ENCODE measurements at places on chromosomes 7 and 10.

GRCh38 chr7:95190515-95190914 lies 133.8 kb downstream of the PON1 start:
- DNase-seq, result no peak

DNA sequence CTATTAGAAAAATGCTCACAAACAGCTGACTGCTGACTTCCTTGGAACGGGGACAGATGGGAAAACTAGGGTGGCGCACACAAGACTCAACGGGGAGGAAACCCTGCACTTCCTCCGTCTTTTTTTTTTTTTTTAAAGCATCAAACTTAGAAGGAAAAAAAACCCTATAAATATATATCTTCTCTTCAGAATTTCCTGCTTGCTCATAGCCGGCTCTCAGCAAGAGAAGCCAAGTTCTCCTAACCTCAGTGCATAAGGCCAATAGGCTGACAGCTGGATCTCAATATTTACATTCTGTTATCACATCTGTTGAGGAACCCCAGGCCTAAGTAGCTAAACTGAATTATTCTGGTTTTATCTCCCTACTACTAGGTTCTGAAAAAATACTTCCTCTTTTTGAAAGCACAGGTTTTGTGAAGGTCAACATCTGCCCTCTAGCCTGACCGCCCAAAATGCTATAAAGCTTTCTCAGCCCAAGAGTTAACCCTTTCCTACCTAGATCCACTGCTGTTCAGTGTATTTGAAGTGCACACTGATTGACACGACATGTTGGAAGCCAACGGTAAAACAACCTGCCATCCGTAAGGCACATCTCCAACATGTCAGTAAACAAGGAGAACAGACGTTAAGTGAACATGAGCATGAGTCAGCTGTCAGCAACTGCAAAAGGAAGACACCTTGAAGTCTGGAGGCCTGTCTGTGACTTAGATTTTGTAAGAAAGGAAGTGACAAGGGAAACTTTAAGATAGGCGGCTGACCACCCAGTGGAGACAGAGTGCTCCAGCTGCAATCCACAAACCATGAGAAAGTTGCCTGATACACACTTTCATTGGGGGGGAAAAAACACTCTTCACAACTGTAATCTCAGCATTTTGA lies 83.8 kb downstream of the EBLN1 start:
- no peak for DNase-seq

- DNase-seq, result no peak
Observed at GRCh38 chr7:137282043-137282442, 61.5 kb downstream of the PTN start.

- DNase-seq, result peak; percentile 4
Observed at GRCh38 chr7:146736446-146737190, 620.0 kb downstream of the CNTNAP2 start.

GRCh38 chr10:52108236-52108635 lies 205.8 kb upstream of the DKK1 start:
- no peak for DNase-seq

DNA sequence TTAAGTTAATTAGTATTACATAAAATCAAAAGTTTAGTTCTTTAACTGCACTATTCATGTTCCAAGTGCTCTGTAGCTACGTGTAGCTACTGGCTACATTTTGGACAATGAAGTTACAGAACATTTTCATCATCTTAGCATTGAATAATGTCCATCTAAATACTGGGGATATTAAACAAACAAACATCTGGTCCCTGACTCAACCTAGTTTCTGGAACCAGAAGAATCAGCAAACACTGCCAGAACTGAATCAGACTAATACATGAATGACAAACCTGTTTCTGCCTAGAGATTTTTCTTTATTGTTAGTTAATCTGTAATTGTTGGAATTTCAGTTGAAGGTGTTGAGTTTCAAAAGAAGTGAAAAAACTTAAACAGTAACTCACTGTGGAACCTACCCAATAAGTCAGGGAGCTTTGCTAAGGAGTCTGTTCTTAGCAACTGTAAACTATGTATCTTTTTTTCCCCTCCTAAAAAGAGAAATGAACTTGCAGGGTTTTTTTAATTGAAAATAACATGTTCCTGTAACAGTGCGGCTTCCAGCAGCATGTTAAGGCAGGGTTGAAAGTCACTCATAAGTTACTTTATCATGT lies 58.3 kb downstream of the CDK13 start:
- DNase-seq, result no peak

- DNase-seq, result no peak
Observed at GRCh38 chr10:132663666-132664365, 122.1 kb downstream of the NKX6-2 start.

DNA sequence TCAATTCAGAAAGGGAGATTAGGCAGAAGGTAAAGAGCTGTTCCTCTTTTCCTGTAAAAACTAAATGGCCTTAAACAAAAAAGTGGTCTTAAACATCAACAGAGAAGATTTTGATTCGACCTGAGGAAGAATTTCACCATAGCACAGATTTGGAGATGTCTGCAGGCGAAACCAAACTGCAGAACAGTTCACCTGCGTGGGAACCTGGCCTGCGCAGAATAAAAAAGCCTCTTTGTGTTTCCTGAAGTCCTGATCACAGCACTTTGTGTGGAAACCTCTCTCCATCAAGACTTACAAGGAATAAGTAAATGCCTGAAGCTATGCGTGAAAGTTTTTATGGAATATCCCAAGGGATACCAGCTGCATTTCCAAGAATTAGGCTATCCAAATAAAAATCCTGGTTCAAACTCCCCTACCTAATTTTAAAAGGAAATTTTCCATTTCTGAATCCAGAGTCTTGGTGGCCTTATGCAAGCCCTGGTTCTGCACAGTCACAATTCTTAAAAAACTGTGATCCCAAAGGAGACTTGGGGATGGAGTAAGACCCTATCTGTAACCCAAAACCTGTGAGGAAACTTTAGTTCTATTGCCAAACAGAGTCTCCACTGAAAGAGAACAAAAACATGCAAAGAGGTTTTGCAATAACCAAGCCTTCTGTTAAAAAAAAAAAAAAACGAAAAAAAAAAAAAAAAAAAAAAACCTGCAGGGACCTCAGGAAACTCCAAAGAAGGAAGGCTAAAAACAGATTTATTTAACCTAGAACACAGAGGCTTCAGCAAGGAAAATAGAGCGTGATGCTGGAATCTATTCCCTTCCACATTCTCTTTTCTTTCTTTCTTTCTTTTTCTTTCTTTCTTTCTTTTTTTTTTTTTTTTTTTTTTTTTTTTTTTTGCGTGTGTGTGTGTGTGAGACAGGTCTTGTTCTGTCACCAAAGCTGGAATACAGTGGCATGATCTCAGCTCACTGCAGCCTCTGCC lies 10.4 kb downstream of the CALML3 start:
- DNase-seq, result peak; percentile 29

DNA sequence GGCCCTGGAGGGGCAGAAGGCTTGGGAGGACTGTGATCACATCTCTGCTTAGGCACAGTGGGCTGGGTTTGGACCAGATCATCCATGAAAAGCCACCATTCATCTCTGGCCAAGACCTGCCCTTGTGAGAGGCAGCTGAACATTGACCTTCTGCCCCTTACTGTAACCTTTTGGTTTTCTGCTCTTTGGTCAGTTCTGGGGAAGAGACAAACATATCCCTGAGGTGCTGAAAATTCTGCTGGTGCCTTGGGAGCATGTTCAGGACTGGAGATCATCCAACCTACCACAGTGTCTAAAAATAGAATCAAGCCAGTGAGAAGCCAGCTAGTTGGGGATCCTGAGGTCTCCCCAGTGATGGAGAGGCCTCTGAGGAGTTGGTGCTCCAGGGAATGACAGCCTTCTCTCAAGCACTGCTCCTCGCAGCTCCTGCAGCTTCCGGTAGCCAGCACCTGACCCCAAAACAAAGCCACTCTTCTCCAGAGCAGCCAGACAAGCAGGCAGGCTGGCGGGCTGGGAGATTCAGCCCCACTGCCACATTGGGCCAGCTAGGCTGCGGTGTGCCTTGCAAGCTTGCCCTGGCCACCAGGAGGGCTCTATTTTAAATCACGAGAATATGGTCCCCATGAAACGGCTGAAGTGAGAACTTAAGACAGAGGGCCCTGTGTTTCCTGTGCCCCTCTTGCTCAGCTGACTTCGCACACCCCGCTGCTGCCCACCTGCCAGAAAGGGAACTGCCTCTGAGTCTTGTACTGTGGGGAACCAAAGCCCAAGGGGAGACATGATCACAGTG lies 37.8 kb upstream of the UBE2H start:
- DNase-seq, result no peak

DNA sequence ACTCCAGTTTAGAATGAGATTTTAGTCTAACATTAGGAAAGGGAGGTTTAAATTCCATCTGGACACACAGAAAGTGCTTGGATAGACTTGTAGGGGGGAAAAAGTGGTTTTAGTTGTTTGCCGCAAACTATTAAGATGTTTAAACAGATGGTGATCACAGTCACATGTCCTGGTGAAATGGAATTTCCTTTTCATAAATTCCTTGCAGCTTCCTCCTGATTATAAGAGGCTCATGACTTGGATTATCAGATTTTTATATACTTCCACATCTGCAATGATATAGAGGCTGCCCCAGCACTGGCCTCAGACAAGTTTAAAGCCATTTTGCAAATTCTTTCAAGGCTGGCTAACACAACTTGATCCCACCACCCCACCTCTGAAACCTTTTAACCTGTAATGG lies 106.4 kb upstream of the ARMC3 start:
- no peak for DNase-seq

DNA sequence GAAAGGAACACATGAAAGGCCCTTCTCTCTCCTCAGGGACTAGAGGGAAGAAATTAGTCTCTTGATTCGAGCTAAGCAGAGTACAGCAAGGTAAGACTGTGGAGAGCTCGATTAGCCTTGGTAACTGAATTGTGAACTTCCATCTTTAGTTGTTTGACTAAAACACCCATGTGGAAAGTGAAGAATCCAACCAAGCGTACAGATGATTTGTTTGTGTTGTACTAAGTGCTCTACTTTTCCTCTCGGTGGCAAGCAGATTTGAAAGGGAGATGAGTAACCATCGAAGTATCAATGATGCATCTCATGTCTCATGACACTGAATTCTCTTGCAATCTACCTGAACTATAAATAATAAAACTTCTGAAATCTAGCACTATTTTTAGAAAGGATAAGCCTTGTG lies 80.7 kb downstream of the FZD1 start:
- no peak for DNase-seq

- DNase-seq, result no peak
Observed at GRCh38 chr10:92756201-92757065, 66.7 kb downstream of the HHEX start.

Measured in SW480 (cell line).